ENCODE measurements at places on chromosomes 12 and 14. TPM values are rescaled to one million over a fixed set of nuclear protein-coding genes. Genes with fewer than 3 reads are reported as not detected.

DNA sequence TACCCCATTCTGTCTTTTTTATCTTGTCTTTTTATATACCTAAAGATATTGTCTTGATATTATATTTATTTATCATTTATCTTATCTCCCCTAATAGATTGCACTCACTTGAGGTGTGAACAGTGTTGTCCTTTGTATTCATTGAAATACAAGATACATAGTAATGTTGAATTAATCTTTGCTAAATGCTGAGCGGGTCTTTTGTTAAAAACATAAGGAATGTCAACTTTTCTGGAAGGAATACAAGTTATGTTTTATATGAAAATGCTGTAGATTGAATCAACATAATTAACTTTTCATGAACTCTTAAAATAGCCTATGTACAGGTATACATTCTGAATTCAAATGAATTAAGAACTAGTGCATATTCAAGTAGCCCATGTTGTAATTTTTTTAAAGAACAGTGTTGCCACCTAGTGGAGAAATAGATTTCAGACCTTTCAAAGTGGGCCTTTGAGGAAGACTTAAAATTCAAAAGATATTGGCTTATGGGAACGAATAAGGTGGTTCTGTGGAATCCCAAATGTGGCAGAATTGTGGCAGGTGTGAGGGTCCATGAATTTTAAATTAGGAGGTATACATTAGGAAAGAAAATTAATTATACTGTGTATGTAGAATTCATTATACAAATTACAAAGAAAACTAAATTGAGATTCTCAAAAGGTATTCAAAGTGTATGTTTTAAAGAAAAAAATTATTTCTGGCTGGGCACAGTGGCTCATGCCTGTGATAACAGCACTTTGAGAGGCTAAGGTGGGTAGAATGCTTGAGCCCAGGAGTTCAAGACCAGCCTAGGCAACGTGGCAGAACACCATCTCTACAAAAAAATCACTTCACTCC, 19.1 kb downstream of the BBOF1 start:
- DNase-seq = no peak

DNA sequence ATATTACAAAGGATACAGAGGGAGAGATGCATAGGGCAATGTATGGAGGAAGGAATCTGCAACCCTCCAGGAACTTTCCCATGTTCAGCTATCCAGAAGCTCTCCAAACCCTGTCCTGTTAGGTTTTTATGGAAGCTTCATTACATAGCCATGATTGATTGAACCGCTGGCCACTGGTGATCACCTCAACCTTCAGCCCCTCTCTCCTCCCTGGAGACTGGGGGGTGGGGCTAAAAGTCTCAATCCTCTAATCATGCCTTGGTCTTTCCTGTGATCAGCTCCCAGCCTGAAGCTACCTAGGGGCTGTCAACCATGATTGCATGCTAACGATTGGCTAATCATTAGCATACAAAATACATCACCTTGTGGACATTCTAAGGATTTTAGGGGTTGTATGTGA, 123.4 kb downstream of the ST8SIA1 start:
- no peak for DNase-seq

DNA sequence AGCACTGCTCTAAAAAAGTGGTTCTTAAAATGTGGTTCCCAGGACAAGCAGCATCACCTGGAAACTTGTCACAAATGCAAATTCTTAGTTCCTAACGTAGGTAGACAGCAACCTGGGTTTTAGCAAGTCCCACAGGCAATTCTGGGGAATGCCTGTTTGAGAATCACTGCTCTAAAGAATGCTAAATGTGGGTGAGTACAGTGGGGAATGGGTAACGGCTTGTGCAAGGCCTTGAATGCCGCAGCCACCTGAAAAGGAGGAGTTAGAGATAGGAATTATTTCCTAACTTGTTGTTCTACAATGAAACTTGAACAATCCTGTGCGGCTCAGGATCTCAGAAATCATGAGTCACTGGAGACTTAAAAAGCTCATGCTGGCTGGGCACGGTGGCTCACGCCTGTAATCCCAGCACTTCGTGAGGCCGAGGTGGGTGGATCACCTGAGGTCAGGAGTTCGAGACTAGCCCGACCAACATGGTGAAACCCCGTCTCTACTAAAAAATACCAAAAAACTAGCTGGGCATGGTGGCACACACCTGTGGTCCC, 34.9 kb downstream of the GNS start:
- no peak for DNase-seq

- DNase-seq = no peak
Measured at GRCh38 chr14:103347091-103347815, 13.2 kb downstream of the EIF5 start.

DNA sequence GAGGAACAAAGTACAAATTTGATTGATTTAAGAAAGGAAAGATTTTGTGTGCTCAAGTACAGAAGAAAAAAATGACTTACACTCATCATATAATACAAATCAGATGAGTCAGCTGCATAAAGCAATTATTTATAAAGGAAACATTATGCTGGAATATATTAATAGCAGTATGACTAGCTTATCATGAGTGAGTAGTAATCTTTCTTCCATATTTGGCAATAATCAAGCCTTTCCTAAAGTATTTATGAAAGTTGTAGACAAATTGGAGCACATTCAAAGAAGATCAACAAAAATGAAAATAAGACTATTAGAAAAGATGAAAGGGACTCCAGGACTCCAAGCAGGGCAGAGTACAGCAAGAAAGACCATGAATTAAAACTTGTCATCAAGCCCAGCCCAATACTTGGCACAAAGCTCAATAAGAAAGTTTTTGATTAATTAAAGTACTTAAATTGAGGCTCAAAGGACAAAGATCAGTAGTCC, 32.8 kb downstream of the CCER1 start:
- DNase-seq = no peak

DNA sequence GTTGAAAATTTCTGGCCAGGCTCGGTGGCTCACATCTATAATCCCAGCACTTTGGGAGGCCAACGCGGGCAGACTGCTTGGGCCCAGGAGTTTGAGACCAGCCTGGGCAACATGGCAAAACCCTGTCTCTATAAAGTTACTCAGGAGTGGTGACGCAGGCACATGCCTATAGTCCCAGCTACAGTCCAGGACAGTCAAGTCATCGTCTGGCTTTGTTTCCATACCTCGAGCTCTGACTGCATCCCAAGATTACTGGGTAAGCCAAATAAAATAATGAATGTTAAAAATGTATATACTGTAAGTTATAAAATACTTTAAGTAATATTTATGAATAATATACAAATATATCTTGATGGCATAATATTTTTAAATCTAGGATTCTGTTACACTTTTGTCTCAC, 23.0 kb upstream of the GXYLT1 start:
- DNase-seq = no peak

DNA sequence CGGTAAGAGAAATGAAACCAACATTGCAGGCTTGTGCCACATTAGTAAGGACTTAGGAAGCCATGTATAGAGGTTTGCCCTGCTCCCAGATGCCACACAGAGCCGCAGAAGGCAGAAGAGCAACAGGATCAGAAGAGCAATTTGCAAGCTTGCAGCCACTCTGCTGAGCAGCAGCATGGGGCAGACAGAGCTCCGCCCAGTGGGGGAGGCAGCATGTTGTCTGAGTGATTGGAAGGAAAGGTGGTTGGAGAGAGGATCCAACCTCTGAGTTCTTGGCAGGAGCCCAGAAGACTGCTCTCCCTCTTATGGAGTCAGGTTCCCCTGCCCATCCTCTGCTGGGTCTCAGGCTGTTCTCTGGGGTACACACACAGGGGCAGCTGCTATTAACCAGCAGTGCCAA, 2.3 kb upstream of the KRT6A start:
- no peak for DNase-seq

DNA sequence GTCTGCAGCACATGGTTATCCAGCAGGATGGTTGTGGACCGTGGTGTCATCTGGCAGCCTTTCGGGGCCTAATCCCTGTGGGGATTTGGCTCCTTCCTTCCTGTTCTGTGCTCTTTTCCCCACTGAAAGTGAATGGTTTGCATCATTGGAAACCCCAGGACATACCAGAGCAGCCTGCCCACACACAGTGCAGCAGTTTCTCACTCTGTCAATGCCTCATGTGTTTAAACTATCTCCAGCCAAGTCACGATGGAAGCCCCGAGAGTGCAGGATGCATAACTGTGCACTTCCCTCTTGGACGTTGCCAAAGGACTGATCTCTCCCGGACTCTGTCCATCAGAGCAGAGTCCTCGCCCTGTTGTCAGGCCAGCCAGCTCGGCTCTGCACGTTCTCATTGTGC, 29.0 kb upstream of the AMN start:
- DNase-seq = no peak

- DNase-seq = no peak
Measured at GRCh38 chr12:1069846-1070245, 78.8 kb downstream of the ERC1 start.

- no peak for DNase-seq
Measured at GRCh38 chr12:72872996-72873395, 600.8 kb downstream of the TRHDE start.

GRCh38 chr14:34055157-34055950, 104.5 kb upstream of the EGLN3 start:
- no peak for DNase-seq

DNA sequence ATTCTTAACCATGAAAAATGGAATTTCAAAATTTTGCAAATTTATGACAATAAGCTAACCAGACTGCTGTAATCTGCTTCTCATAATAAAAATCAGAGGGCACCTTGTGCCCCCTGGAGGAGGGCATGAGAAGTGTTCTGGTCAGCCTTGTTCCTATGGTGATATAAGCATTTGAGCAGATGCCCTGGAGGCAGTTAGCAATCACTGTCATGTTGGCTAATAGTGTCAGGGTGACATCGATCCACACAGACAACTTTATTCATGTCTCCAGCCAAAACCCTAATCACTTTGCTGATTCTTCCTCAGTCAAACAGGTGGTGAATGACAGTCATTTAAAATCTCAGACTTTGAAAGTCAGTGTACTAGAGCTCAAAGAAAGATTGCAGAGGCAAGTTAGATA, 943.0 kb downstream of the GALC start:
- no peak for DNase-seq

GRCh38 chr14:36827861-36828260, 166.2 kb downstream of the PAX9 start:
- no peak for DNase-seq

- DNase-seq = no peak
Measured at GRCh38 chr12:132079200-132079599, 64.9 kb downstream of the DDX51 start.

GRCh38 chr12:21941506-21942376, 515 bp upstream of the ABCC9 start:
- no peak for DNase-seq

DNA sequence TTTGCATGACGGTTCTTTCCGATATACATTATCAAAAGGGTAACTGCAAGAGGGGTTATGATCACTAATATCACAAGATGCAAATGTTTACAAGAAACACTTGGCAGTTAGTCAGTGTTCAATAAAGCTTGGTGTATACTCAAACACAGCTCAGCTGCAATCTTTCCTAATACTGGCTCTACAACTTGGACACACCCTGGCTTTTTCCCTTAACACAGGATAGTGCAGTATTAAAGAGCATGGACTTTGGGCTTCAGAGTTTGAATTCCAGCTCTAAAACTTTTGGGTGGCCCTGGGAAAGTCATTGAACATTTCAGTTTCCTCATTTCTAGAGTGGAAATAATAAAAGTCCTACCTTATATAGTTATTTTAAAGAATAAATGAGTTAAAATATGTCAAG, 107.0 kb downstream of the HECTD4 start:
- DNase-seq = no peak

GRCh38 chr12:110590806-110591326, 7.7 kb upstream of the PPTC7 start:
- peak; percentile 27 for DNase-seq

DNA sequence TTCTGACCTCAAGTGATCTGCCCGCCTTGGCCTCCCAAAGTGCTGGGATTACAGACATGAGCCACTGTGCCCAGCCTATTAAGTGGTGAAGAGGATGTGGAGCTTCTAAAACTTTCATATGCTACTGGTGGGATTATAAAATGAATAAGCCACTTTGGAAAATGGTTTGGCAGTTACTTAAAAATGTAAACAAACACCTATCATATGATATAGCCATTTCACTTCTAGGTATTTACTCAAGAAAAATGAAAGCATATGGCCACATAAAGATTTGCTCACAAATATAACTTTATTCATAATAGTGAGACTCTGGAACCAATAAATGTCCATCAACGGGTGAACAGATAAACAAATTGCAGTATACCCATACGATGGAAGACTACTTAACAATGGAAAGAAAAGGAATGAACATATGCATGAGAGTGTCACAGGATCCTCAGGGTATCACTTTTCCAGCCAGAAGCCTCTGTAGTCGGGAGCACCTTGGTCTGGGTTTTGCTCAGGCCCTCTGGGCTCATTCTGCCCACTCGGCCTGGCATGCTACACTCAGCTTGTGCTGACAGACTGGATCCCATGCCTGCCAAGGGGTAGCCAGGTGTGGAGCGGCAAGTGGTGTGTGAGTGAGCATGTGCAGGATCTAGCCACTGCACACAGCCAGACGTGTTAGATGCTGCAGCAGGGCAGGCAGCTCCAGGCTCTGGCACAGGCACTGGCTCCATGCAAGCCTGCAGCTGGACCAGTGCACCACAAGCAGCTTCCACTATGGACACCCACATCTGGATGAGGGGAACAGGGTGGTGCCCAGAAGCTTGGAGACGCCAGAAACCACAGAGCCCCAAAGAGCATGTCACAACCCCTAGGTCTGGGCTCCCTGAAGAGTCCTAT, 213.2 kb upstream of the DIO3 start:
- no peak for DNase-seq

The TRIM9 gene
- total RNA-seq = 0.46 TPM

The NELL2 gene
- total RNA-seq = 10.2 TPM

The TMEM52B gene
- total RNA-seq = not detected

The CCDC196 gene
- not detected for total RNA-seq

The MANSC4 gene
- total RNA-seq = not detected

The KSR2 gene
- total RNA-seq = 0.05 TPM

The LRP6 gene
- 0.55 TPM for total RNA-seq

The MED13L gene
- 52.5 TPM for total RNA-seq

The KRT75 gene
- total RNA-seq = not detected

The CDCA3 gene
- 42.1 TPM for total RNA-seq

The HOXC12 gene
- not detected for total RNA-seq

The LALBA gene
- total RNA-seq = not detected

All from activated T-helper 2 cell treated with anti-CD3 and anti-CD28 coated beads, Interferon-gamma antibody, Interleukin-2, Interleukin-4, amounts not matched to agents 10 μg/mL and 5 μg/mL and 100 μg/mL, durations not matched to agents 14 hours and 24 hours and 36 hours (primary cell).